ENCODE measurements at places on chromosomes 11 and 22. TPM values are rescaled to one million over a fixed set of nuclear protein-coding genes. Genes with fewer than 3 reads are reported as not detected.

DNA sequence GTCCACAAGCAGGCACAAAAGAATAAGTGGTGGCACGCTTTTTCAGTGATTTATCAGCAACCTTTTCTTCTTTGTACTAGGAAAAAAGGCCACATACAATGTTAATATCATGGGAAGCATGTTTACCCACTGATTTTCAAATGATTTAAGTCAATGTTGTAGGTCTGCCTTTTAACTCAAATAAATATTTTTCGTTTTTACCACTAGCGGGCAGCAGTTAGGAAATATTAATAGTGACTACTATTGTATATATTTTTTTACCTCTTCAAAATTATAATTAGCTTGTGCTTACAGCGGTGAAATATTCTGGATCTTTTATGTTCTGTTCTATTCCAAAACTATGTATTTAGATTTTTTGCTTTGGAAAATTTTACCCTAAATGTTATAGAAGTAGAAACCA is 6.4 kb upstream of the SLC17A6 start:
- no peak for DNase-seq

- DNase-seq, result no peak
Observed at GRCh38 chr11:38481391-38481790, 1883.4 kb upstream of the RAG2 start.

- peak; percentile 26 for DNase-seq
Observed at GRCh38 chr11:62974848-62975522, 9.8 kb downstream of the SLC22A6 start.

DNA sequence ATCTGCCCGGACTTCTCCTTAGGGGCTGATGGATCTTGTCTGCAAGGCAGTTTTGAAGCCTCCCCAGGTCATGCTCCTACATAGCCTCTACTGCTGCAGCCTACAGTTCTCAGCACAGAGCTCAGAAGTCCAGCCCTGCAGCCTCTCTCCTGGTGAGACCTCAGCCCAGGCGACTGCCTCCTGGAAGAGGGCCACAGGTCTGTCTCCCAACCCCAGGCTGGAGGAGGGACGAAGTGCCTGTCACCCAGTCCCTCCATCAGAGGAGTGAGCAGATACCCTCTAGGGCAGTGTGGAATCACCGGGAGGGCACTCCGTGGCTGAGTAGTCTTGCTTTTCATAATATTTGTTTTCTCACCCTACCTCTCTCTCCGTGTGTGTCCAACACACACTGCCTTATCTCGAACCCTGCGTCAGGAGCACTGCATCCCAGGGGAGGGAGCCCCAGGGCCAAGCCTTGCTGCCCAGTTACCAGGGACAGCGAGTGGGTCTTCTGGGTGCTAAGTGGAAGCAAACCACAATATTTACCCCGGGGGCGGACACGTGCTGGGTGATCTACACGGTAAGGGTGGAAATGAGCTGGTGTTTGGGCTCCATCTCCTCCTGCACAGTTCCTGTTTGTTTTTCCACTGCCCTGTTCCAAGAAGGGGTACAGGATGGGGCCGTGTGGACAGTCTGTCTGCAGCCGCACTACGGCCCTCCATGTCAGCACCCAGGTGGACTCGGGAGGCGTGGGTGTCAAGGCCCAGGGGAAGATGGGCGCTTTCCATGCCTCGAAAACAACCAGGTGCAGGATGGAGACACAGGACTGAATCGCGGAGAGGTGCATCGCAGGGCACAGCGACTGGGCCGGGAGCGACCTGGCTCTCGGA is 133.7 kb upstream of the HSD17B12 start:
- no peak for DNase-seq

GRCh38 chr11:120167659-120168058 is 29.7 kb upstream of the TRIM29 start:
- DNase-seq, result no peak

DNA sequence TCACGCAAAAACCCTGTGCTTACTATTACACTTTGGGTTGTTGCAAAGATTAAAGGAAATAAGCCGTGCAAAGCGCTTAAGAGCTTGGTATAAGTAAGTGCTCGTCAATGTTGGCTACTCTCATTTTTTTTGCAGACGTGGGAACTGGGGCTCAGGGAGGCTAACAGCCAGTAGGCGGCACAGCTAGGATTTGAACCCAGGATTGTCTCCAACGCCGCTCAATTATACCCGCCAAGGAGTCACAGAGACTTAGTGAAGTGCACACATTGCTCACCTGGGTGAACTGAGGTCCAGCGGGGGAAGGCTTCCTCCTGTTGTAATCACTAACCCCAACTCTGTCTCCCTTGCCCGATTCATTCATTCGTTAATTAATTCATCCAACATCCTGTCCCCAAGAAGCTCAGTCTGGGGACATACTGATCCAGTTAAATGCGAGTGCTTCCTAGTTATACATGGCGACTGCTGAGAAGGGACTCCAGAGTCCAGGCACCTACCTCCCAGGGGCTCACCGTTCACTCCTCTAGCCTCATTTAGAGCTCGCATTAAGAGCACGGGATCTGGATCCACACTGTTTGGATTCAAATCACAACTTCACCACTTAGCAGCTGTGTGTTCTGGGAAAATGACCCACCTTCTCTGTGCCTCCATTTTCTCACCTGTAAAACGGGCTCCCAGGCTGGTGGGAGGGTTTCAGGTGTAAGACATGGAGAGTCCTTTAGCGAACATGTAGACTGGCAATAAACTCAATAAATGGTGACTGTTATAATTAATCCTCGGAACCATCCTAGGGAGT is 838 bp upstream of the MTFP1 start:
- no peak for DNase-seq

DNA sequence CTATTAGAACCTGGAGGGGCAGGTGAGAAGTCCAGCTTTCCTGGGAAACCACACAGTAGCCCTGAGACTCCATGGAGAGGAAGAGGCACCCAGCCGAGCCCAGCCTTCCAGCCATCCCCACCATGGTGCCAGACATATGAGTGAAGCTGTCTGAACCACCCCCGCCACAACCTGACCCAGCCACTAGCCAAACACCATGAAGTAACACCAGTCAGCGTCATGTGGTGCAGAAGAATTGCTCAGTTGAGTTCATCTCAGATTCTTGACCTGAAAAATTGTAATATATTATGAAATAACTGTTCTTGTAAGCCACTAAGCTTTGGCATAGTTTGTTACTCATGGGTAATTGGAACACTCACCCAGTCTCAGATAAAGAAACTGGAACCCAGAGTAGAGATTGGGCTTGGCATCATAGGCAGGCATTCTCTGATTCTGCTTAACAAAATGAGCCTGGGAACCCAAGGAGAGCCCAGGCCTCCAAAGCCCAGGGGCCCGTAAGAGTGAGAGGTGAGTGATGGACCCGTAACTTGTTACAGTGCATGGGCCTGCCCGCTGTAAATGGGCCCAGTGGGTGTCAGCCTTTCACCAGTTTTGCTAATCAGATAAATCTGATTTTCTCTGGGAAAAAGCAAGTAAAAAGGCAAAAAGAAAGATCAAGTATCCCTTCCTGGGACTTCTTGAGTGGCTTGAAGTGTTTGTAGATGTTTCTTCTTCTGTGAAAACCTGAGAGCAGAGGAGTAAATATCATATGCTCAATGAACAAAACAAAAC is 305.5 kb downstream of the DDX10 start:
- no peak for DNase-seq

GRCh38 chr11:134560066-134560465 is 148.0 kb upstream of the B3GAT1 start:
- no peak for DNase-seq

- no peak for DNase-seq
Observed at GRCh38 chr11:119652907-119653659, 75.9 kb downstream of the NECTIN1 start.

- DNase-seq, result no peak
Observed at GRCh38 chr11:14857621-14858020, 34.4 kb downstream of the CYP2R1 start.

DNA sequence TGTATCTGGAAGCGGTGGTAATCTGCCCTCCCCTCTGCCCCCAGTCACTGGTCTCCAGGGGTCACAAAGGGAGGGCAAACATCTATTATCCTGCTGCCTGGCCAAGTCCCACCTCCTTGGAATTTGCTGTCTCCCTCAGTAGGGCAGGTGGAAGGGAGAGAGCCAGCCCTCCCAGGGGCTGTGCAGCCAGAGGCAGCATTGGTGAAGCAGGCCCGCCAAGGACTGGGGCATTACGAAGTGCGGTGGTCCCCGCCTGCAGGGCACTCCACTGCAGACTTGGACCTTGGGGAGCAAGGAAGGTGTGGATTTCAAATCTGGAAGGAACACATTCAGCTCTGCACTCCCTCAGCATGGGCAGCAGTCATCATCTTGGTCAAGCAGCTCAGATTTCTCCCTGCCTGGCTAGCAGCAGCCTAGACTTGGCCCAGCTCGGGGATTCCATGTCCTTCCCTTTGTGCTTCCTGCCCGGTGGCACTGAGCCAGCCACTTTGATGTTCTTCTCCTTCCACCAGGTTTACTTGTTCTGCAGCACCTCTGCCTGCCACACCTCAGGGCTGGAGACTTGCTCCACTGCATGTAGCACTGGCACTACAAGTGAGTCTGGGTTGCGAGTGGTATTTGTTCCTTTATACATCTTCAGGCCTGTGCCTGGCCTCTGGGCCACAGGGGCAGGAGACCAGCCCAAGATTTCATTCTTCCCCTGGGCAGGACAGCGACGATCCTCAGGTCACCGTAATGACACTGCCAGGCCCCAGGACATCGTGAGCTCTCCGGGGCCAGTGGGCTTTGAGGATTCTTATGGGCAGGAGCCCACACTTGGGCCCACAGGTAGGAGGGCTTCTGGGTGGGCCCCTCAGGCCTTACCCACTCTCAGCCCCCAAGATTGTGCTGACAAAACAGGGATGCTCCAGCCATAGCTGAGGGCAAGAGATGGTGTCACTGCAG is 7.4 kb downstream of the ZP1 start:
- DNase-seq, result no peak

GRCh38 chr11:69496631-69497220 is 15.3 kb downstream of the LINC01488 start:
- no peak for DNase-seq

DNA sequence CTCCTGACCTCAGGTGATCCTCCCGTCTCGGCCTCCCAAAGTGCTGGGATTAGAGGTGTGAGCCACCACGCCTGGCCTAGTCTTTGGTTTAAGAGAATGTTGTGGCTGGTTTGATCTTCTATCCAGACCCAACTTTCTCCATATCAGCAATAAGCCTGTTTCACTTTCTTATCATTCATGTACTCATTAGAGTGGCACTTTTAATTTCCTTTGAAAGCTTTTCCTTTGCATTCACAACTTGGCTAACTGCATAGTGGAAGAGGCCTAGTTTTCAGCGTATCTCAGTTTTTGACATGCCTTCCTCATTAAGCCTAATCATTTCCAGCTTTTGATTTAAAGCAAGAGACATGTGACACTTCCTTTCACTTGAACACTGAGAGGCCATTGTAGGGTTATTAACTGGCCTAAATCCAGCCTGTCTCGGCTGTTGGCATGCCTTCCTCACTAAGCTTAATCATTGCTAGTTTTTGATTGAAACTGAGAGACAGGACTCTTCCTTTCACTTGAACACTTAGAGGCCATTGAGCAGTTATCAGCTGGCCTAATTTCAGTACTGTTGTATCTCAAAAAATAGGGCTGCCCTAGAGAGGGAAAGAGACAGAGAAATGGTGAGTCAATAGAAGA is 13.1 kb upstream of the RPL3 start:
- no peak for DNase-seq

GRCh38 chr22:28443526-28443876 is 236.1 kb downstream of the TTC28 start:
- peak; percentile 48 for DNase-seq

DNA sequence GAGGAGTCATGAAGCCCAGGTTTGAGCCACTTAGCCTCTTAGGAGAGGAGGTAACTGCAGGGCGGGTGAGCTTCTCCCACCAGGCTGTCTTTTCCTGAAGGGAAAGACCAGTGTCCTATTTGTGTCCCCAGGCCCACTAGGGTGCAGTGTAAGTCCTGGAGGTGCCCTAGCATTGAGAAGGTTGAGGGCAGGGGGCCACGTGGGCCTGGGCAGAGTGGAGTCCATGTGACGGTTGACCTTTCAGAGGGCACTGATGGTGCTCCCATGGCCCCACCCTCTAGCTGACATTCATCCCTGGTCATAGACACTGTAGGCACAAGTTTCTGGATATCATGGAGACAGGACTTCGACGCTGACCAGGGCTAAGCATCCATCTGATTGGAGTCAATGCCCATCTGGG is 44.1 kb upstream of the TP53I11 start:
- DNase-seq, result no peak

- DNase-seq, result peak; percentile 57
Observed at GRCh38 chr11:118434553-118435289, 1.6 kb upstream of the KMT2A start.

DNA sequence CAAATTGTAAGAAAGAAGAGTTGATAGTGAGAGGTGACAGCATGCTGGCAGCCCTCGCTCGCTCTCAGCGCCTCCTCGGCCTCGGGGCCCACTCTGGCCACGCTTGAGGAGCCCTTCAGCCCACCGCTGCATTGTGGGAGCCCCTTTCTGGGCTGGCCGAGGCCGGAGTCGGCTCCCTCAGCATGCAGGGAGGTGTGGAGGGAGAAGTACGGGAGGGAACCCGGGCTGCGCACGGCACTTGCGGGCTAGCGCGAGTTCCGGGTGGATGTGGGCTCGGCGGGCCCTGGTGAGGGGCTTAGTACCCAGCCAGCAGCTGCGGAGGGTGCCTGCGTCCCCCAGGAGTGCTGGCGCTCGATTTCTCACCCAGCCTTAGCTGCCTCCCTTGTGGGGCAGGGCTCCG is 539.7 kb upstream of the CCDC179 start:
- no peak for DNase-seq

DNA sequence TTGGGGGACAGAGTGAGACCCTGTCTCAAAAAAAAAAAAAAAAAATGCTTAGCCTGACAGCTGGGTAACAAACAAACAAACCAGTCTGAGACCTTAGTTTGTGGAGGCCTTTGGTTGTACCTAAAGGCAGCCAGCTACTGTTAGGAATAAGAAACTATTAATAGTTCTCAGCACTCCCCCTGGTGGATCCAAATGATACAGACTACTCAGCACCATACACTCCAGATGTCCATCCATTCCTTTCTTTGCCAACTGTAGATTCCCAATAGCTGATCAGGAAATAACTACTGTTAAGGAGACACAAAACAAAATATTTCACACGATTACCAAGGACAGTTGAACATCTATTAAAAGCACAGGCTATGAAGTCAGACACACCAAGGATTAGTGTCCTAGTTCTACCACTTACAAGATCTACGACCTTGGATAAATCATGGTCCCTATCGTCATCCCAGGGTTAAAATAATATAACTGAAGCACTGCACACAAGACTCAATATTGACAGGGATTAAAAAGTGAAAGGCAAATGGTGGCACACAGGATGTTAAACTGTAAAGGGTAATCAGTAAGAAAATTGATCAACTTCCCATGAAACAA is 17.2 kb downstream of the CLDN25 start:
- DNase-seq, result no peak

Gene SLC22A25
- not detected for total RNA-seq

Gene HSD17B12
- total RNA-seq, result 37.4 TPM

Gene HTATIP2
- total RNA-seq, result 9.2 TPM

Gene OR5B21
- not detected for total RNA-seq

Gene KMT2A
- 78.4 TPM for total RNA-seq

Gene APOA4
- total RNA-seq, result not detected

Gene SYT13
- total RNA-seq, result under 0.01 TPM

Data from hematopoietic multipotent progenitor cell (in vitro differentiated cells).